ENCODE measurements at places on chromosomes 2 and 18.
A peak's percentile ranks its signal among the peaks of the same experiment; 100 is the strongest.

GRCh38 chr2:176709149-176709951 is 440.1 kb downstream of the MTX2 start:
- no peak for DNase-seq

GRCh38 chr2:97758131-97758705 is 44.8 kb downstream of the ZAP70 start:
- no peak for DNase-seq

GRCh38 chr2:206176121-206176520 is 16.4 kb downstream of the EEF1B2 start:
- DNase-seq: no peak

- no peak for DNase-seq
These were observed 119.7 kb upstream of the RMP24 start for GRCh38 chr18:35852786-35853185.

DNA sequence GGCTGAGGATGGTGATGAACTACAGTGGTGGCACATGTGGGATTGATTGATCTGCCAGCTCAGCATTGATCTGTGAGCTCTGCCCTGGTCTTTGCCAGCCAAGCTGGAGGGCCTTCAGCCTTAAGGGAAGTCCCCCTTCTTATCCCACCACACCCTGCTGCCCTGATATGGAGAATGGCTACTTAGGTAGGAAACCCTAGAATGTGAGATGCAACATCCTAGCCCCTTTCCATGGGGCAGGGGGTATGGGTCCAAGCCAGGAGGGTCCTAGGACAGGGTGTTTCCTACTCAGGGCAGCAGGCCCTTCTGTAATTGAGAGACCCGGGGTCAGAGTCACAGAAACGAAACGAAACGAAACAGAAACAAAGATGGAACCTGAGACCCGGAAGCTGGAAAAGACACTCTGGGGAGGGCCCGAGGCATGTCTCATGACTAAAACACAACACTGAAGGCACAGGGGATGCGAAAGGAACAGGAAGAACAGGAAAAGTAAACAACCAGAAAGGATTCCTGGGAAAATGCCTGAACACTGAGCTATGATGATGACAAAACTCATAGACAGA is 16.9 kb upstream of the SULT1C2 start:
- DNase-seq: no peak

DNA sequence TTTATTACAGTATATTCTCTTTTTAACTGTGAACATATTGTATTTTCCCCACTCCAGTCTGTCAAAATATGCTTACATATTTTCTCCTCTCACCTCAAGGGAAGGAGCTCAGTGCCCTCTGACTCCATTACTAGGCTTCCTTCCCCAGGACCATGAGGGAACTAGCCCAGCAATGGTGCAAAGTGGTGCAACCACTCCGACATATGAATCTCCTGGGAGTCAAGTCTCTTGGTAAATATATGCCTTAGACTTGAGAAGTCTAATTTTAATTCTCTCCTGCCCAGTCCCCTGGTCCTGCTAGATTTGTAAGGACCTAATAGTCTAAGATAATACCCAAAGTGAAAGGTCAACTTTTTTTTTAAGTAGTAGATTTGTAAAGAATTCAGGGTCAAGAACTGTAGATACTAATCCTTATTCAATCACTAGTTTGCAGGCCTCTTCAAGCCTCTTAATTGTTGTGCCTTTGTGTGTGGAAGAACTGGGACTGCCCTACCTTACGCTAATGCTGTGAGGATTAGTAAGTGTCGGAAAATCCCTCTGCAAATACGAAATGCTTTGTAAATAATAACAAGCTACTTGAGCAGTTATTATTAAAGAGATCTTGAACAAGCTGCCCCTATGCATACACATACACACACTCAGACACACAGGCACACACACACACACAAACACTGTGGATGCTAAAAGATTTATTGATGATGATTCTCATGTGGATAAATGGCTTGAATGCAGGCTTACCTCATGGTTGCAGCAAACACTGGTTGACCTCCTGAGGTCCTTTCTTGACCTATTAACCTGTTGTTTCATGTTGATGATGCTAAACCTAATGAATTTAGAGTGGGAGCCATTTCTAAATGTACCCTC is 251.2 kb upstream of the PARD3B start:
- DNase-seq: no peak

- DNase-seq: no peak
These were observed 603 bp downstream of the ATAD2B start for GRCh38 chr2:23926290-23926749.

- peak; percentile 74 for DNase-seq
These were observed 246.0 kb downstream of the LDLRAD4 start for GRCh38 chr18:13464432-13465123.

Measured in CD4-positive, alpha-beta T cell treated with Interleukin-1 beta for 1 hour (primary cell).